ENCODE measurements at places on chromosomes 16 and 17. TPM values are rescaled to one million over a fixed set of nuclear protein-coding genes. Genes with fewer than 3 reads are reported as not detected.

Gene SGF29
- total RNA-seq, result 12.9 TPM

Gene PPP1R27
- not detected for total RNA-seq

- peaks cover 91% of the 10 kb centered on the region for H3K36me3 ChIP-seq
- peaks cover 17% of the 10 kb centered on the region for H3K4me1 ChIP-seq
- H3K4me3 ChIP-seq, result no peak overlapping the region
- H3K27ac ChIP-seq, result no peak overlapping the region
- no peaks in the 10 kb centered on the region for H3K27me3 ChIP-seq
Observed at GRCh38 chr17:29115961-29116803, 64.0 kb downstream of the MYO18A start.

DNA sequence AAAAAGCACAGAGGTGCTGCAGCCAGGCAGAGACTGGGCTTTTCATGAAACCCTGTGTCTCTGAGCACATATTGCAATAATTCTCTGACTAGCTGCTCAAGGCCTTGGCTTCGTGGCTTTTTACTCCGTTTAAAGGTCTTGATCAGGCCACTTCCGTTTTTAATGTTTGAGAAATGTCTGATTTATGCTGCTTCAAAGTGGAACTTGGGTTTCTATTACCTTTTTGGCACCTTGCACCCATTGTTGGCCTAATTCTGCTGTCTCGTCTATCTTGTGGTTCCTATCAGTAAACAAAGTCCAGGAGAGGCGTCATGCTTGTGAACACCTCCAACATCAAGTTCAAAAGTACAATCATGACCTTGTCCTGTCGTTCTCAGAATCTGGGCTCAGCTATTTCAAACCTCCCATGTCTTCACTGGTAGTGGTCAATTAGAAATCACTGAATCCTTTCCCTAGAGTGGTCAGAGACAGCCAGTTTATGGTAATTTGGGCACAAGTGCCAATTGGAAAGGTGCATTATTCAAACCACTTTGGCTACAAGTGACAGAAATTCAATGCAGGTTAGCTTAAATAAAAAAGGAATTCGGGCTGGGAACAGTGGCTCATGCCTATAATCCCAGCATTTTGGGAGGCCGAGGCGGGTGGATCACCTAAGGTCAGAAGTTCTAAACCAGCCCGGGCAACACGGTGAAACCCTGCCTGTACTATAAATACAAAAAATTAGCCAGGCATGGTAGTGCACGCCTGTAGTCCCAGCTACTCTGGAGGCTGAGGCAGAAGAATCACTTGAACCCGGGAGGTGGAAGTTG is 33.3 kb upstream of the METTL9 start:
- H3K4me1 ChIP-seq, result no peaks in the 10 kb centered on the region
- no peak overlapping the region for H3K27ac ChIP-seq
- no peak overlapping the region for H3K4me3 ChIP-seq
- H3K36me3 ChIP-seq, result no peaks in the 10 kb centered on the region

GRCh38 chr16:49701789-49702494 is 154.0 kb downstream of the ZNF423 start:
- H3K4me3 ChIP-seq, result no peak overlapping the region
- H3K27me3 ChIP-seq, result no peaks in the 10 kb centered on the region
- H3K36me3 ChIP-seq, result no peaks in the 10 kb centered on the region
- H3K4me1 ChIP-seq, result peaks cover 46% of the 10 kb centered on the region

DNA sequence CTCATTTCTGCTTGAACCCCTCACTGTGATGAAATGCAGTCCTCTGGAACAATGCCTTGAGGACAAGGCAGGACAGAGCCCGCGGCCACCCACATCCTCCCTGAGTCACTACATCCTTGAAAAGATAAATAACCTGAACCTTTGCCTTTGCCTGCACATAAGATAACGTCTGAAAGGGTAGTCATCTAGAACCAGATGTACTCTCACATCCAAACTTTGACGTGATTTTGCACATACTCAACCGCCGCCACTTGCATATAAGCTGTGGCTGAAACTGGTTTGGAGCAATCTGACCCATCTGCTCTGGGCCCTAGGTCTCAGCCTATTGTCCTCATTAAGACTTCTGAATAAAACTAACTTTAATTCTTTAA is 252.1 kb downstream of the PHKB start:
- H3K27me3 ChIP-seq, result no peaks in the 10 kb centered on the region
- no peaks in the 10 kb centered on the region for H3K4me1 ChIP-seq
- DNase-seq, result no peak
- H3K4me3 ChIP-seq, result no peak overlapping the region

- peaks cover 39% of the 10 kb centered on the region for H3K4me1 ChIP-seq
- peaks cover 5% of the 10 kb centered on the region for H3K36me3 ChIP-seq
- no peaks in the 10 kb centered on the region for H3K27me3 ChIP-seq
- H3K27ac ChIP-seq, result peak overlapping the region; percentile 84
- DNase-seq, result peak; percentile 90
Observed at GRCh38 chr17:41965694-41966462, 717 bp upstream of the CNP start.

DNA sequence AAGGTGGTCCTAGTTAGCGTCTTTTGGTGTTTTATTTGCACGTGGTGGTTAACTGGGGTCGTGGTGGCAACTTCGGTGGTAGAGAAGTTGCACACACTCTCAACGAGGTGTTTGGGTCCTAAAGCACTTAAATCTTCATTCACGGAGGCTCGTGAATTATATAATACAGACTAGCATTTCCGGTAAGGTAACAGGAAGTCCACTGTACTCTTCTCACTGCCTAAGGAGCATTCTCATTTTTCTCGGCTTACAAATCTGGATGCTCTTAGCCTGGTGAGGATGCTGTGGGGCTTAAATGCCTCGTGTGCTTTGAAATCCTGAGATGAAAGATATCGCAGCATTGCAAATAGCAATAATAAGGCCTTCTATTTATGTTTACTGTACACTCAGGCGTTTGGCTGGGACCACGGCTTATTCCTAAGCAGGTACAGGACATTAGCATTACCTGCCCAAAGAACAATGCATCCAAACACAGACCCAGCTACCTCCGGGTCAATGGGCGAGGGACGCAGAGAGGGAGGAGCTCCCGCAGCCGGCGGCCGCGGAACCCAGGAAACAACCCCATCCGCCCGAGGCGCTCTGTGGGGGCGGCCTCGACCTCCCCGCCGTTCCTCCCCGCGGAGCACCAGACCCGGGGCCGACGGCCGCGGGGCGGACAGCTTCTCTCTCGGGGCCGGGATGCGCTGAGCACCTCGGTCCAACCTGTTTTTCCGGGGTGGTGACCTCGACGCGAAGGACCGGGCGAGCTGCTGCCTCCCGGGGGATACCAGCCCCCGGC is 856 bp downstream of the DNAJA2 start:
- H3K27me3 ChIP-seq, result no peaks in the 10 kb centered on the region
- H3K27ac ChIP-seq, result peak overlapping the region; percentile 98
- H3K36me3 ChIP-seq, result peaks cover 37% of the 10 kb centered on the region
- peak; percentile 50 for DNase-seq
- H3K4me1 ChIP-seq, result peaks cover 66% of the 10 kb centered on the region

DNA sequence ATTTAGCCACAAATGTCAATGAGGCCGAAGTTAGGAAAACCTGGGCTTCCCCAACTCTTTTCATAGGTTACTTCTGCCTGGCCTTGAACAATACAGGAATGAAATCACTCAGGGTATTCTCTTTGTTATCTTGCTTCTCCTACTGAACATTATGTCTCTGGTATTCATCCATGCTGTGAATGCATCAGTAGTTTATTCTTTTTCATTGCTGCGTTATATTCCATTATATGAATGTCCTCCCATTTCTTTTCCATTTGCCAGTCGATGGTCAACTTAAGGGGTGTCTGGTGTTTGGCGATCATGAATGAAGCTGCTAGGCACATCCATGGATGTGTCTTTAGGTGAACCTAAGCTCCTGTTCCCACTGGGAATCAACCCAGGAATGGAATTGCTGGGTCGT is 128.3 kb downstream of the CRLF3 start:
- H3K36me3 ChIP-seq, result no peaks in the 10 kb centered on the region
- no peak overlapping the region for H3K27ac ChIP-seq

DNA sequence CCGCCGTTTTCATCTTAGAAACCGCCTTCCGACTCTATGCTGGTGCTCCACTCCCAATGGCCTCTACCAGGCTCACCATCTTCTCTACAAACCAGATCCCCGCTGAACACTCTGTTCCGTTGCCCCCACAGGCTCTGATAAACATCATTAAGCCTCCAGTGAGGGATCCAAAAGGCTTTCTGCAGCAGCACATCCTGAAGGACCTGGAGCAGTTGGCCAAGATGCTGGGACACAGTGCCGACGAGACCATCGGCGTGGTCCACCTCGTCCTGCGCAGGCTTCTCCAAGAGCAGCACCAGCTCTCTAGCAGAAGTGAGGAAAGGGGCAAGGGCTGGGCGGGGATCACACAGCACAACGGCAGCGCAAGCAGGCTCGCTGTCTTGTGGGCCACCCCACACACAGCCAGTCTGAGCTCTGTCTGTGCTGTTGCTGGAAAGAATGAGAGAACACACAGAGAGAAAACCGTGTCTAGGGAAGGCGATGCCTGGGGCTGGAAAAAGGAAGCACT is 33.5 kb upstream of the ENDOV start:
- DNase-seq, result no peak
- H3K27me3 ChIP-seq, result no peaks in the 10 kb centered on the region
- no peak overlapping the region for H3K27ac ChIP-seq

- peak overlapping the region; percentile 79 for H3K27ac ChIP-seq
- H3K4me3 ChIP-seq, result peak overlapping the region; percentile 67
- no peak for DNase-seq
- H3K4me1 ChIP-seq, result peaks cover 66% of the 10 kb centered on the region
Observed at GRCh38 chr17:1724869-1725641, 551 bp downstream of the WDR81 start.
